Kidney epithelial cell (primary cell): ENCODE measurements at places on chromosomes 6 and 20.

DNA sequence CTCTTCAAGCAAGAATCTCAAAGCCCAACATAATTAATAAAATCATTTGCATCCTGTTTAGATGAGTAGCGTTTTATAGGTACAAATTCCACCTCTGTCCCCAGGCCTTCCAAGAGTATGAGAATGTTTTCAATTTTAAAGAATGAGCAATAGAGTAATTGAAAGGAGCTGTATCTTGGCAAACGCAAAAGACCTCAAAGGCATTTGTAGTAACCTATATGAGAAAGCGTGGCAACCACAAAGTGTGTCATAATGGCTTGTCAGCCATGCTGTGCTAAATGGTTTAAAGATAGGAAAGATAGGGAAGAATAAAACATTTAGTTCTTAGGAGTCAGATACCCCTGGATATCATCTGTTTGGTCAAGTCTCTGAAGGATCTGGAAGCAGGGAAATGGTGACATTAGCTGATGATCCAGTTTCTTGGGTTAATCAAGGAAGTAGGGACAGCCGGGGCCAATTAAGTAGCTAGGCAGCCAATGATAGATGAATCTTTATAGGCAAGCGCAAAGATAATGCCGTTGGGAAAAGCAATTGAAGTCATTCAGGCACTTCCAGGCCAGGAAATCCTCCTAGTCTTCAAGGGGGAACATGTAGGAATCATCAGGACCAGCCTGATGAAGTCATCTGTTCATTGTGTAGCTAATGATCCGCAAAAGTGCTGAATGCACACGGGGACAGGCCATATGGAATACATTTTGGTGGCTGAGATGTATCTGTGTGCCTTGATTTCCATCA is 71.5 kb upstream of the ISM1 start:
- no peak for DNase-seq

- no peak for DNase-seq
These were observed 57.2 kb upstream of the F13A1 start for GRCh38 chr6:6377621-6378020.

GRCh38 chr6:144087789-144088426 is 7.5 kb downstream of the SF3B5 start:
- no peak for DNase-seq

DNA sequence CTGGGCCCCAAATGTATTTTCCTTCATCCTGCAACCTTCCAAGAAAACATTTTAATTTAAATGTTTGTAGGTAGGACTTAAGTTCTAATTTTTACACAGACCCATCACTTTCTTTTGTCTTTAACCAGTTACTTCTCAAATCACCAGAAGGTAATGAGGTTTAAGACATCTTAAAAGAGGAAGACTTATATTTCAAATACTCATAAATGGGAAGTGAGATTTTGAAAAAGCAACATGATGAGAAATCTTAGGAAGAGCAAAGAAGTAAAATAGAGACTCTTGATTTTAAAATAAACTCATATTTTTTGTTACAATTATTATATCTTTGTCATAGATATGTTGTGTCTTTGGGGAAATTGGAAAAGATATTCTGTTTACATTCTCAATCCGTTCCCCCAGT is 82.3 kb downstream of the SYNE1 start:
- no peak for DNase-seq

- no peak for DNase-seq
These were observed 98.3 kb downstream of the AIG1 start for GRCh38 chr6:143159001-143159400.

GRCh38 chr6:34696189-34696738 is 303 bp downstream of the ILRUN start:
- DNase-seq = no peak

DNA sequence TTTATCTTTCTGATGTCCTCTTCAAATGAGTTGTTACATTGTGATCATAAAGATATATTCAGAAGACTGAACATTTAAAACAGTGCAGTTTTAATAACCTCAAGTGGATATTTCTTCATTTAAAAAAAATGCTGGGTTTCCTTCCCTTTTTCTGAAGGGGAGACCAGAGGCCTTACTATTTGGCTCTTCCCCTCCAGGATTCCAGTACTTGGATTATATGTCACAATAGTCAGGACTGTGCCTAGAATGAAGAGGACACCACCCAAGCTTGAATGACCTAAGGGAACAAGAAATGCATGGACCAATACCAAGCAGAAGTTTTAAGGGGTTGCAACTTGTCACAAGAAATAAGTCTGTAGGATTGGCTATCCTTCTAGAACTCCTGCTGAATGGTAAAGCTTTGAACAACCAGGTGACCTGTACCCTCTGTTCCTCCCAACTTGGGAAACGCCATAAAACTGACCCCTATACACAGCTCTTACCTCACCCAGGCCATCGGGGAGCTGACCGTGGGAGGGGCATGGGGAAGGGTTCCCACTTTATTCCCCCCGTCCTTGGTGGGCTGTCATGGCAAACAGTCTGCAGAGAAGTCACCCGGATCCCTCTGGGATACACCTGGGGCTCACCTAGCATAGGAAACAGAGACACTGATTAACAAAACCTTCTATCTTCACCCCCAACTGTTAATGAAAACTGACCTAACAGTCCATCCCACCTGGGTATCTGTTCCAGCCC is 2.0 kb downstream of the FRS3 start:
- DNase-seq = no peak

- no peak for DNase-seq
These were observed 4.7 kb downstream of the CITED2 start for GRCh38 chr6:139369568-139370282.

GRCh38 chr6:161271343-161272030 is 2.4 kb downstream of the AGPAT4 start:
- no peak for DNase-seq

- no peak for DNase-seq
These were observed 28.2 kb upstream of the TAF8 start for GRCh38 chr6:42021847-42022754.

GRCh38 chr6:136180704-136181511 is 69.2 kb downstream of the MTFR2 start:
- no peak for DNase-seq

GRCh38 chr6:156618600-156619205 is 158.5 kb upstream of the ARID1B start:
- peak; percentile 2 for DNase-seq

- no peak for DNase-seq
These were observed 187.6 kb downstream of the CD83 start for GRCh38 chr6:14305131-14305530.

DNA sequence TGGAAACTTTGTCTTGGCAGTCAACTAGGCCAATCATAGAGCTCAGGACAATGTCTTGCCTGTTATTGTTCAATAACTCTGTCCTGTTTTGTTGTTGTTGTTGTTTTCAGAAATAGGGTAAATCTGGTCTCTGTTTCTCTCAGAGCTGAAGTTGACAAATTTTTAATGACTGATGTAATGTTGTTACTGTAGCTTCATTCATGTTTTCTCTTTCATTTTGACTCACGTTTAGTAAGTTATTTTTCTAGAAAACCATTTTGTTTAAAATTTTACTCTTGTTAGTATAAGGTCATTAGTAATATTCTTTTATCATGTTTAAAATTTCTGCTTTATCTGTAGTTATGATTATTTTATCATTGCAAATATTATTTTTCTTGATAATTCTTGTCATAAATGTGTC is 51.6 kb upstream of the GRIK2 start:
- DNase-seq = no peak

DNA sequence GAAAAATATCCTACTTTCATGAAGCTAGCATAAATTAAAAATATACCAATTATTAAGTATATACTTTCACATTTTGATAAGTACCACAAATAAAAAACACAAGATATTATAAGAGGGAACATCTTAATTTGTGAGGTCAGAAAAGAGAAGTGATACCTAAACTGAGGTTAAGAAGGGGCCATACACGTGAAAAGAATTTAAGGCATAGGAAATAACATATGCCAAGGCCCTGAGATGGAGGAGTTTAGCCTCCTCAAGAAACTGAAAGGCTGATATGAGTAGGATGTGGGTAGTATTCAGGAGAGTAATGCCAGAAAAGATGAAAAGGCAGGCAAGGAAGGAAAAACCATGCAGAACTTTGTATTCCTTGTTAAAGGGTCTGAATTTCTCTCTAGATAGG is 116.6 kb upstream of the HTR1E start:
- DNase-seq = no peak
